ENCODE measurements at places on chromosomes 7 and 10. TPM values are rescaled to one million over a fixed set of nuclear protein-coding genes. Genes with fewer than 3 reads are reported as not detected.

DNA sequence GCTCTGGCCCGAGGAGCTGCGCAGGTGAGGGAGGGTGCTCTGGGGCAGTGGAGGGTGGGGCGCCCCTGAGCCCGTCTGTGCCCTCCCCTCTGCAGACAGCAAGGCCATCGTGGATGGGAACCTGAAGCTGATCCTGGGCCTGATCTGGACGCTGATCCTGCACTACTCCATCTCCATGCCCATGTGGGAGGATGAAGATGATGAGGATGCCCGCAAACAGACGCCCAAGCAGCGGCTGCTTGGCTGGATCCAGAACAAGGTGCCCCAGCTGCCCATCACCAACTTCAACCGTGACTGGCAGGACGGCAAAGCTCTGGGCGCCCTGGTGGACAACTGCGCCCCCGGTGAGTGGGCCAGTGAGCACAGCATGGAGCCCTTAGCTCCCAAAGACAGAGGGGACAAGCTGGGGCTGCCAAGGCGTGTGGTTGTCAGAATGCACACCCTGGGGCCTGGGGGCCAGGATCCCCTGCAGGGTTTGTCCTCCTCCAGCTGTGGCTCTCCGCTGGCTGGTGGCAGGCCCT, 5.1 kb downstream of the FLNC start:
- no peak for DNase-seq

Gene EBLN1
- not detected for polyA plus RNA-seq

GRCh38 chr7:107286751-107287621, 118.2 kb downstream of the HBP1 start:
- DNase-seq = no peak

DNA sequence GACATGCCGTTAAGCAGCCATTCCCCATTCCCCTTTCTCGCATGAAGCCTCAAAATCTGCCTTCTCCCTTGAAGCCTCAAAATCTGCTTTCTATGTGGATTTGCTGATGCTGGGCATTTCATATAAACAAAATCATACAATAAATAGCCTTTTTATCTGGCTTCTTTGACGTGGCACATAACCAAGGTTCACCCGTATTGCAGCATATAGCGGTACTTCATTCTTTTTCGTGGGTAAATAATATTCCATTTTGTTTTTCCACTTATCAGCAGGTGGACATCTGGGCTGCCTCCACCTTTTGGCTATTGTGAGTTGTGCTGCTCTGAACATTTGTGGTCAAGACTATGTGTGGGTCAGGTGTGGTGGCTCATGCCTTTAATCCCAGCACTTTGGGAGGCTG, 57.0 kb downstream of the BRI3 start:
- DNase-seq = no peak
